Suppressor macrophage treated with lipopolysaccharide for 4 hours (primary cell): ENCODE measurements at places on chromosomes 4 and X.

DNA sequence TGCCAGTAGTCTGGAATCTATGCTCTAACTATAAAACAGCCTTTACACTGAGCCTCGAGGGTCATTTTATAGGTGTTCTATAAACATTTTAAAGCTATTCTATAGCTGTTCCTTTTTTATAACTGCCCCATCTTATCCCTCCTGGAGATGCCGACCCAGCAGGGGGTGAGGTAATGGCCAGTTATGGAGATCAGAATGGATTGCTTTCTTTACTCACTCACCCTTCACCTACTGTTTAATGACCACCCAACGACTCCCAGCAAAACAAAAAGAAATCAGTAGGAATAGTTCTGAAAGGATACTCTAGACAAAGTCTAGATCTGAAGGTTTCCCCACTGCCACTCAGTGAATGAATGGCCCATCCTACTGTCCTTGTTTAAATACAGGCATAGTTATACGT, 1113.1 kb downstream of the FAT4 start:
- DNase-seq, result no peak

DNA sequence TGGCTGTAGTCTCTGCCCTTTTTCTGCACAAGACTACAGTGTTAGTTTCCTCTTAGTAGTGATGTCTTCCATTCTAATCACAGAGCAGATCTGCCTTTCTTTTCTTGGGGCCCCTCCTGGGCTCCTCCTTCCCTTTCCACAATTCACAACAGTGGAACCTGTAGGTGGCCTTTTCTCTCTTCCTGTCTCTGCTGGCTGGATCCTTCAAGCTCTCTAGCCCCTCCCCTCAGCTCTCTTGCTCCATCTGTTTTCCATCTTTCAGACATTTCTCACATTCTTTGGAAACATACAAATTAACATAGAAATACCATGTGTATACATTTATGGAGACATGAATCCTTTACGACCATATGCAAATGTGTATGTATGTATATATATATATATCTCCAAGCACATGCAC, 304 bp upstream of the SPIN2A start:
- DNase-seq, result no peak

DNA sequence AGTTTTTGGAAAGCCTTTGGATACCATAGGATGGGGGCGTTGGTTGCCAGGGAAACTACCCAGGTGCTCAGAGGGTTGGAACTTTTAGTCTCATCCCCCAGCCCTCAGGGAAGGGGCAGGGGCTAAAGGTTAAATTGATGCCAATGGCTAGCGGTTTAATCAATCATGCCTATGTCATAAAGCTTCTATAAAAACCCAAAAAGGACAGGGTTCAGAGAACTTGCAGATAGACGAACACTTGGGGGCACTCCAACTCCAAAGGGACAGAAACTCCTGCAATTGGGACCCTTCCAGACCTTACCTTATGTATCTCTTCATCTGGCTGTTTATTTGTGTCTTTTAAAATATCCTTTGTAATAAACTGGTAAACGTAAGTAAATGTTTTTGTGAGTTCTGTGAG, 30.0 kb upstream of the GPR173 start:
- DNase-seq, result no peak

GRCh38 chr4:168883513-168883912, 126.5 kb downstream of the CBR4 start:
- DNase-seq, result no peak

DNA sequence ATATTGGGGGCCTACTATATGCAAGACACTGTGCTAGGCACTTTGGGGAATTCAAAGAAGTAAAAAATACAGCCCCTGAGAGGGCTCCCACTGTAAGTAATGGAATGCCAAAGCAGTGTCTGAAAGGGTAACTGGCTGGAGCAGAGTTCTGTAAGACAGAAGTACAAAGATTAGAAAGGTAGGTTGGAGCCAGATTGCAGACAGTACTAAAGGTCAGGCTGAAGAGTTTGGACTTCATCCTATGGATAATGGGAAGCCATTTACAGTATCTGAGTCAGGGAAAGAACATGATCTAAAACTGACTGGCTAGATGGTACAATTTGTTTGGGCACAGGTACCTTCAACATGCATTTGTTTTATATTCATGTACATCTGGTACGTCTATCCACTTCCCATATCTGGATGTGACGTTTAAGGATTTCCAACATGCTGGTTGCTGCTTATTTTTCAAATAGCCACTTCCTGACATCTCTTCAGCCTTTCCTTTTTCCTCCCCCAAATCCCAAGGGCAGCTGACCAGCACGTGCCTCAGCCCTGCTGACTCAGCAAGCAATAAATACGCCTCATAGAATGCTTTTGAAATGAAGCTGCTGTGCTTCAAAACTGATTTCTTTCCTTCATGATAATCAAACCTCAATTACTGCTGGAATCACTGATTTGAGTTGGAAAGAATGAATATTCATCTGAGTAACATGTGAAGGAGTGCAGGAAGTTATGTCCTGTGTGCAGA, 9.5 kb downstream of the ENOX2 start:
- DNase-seq, result no peak

DNA sequence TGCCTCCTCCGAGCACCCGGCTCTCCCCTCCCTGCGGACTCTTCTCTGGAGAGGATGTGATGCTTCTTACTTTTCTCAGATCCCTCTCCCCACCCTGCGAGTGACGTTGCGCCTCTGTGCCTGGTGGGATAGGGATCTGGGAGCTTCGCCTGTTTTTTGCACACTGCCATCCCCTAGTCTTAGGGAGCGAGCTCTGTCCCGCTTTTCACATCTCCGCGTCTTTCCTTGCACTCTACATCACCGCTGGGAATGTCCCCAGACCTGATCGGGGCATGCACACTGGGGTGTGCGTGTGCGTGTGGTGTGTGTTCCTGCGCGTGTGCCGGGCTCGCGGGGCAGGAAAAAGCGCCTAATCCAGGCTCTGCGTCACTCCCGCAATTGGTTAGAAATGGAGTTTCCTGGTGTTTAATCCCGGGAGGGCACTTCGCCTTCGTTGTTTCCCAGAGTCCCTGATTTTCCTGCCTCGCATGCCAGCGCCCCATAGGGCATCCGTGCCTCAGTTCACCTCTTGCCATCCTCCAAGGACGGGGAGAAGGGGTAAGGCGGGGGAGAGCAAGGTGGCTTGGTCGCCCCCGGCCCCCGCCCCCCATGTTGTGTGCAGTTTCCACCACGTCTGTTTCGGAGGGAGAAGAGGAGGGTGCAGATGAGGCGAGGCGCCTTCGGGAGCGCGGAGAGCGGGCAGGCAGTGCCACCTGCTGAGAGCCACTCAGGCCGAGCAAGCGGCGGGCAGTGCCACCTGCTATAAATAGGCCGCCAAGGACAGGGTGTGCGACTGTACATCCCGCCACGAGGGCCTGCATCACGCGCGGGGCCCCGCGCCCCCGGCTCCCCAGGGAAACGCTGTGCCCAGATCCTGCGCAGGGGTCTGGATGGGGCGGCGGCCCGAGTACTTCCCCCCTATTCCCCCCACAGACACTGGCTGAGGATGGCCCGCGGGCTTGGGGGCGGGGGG, 759 bp upstream of the TBC1D1 start:
- DNase-seq, result peak; percentile 33

GRCh38 chrX:119237562-119237942, 1.5 kb downstream of the PGRMC1 start:
- no peak for DNase-seq

- DNase-seq, result peak; percentile 30
Observed at GRCh38 chrX:102934624-102935023, 2.4 kb upstream of the RAB40AL start.

- DNase-seq, result peak; percentile 16
Observed at GRCh38 chr4:149370785-149371420, 444.7 kb downstream of the IQCM start.

DNA sequence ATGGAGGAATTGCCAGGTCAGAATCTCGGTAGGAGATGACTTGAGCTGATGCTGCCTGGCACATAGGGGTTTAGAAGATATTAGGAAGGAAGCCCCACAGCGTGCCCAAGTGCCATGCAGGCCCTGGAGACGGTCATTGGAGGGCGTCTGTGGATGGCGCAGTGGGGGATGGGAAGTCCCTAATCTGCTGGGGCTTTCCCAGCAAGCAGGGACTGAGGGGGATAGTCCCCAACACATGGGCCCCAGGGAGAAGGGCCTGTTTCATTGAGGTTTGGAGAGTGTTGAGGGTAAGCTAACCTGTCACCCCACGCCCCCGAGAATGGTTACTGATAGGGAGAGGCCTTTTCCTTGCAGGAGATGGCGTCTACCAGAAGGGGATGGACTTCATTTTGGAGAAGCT, 7.8 kb downstream of the TAFAZZIN start:
- no peak for DNase-seq

DNA sequence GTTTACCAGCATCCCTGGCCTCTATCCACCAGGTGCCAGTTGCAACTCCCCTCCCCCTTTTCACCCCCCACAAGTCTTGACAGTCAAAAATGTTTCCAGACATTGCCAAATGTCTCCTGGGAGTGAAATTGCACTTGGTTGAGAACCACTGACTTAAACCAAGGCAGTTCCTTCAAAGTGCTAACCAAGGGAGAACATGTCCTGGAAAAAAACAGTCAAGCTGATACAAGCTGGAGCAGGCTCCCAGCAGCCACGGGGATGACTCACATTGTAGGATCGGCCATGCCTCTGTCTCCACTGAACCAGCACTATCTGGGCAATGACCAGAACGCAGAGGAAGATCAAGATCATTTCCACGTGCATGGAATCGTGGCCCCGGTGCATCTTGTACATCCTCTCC, 11.4 kb downstream of the RNF175 start:
- peak; percentile 72 for DNase-seq

GRCh38 chrX:85379174-85379907, at the start of gene POF1B:
POF1B (minus strand) TSS chrX:85379665; CDS start chrX:85379454, 211 bp downstream.
- no peak for DNase-seq

- DNase-seq, result no peak
Observed at GRCh38 chr4:180769791-180770190, 1473.4 kb upstream of the TENM3 start.

GRCh38 chr4:127165971-127166370, 466.8 kb upstream of the INTU start:
- no peak for DNase-seq

DNA sequence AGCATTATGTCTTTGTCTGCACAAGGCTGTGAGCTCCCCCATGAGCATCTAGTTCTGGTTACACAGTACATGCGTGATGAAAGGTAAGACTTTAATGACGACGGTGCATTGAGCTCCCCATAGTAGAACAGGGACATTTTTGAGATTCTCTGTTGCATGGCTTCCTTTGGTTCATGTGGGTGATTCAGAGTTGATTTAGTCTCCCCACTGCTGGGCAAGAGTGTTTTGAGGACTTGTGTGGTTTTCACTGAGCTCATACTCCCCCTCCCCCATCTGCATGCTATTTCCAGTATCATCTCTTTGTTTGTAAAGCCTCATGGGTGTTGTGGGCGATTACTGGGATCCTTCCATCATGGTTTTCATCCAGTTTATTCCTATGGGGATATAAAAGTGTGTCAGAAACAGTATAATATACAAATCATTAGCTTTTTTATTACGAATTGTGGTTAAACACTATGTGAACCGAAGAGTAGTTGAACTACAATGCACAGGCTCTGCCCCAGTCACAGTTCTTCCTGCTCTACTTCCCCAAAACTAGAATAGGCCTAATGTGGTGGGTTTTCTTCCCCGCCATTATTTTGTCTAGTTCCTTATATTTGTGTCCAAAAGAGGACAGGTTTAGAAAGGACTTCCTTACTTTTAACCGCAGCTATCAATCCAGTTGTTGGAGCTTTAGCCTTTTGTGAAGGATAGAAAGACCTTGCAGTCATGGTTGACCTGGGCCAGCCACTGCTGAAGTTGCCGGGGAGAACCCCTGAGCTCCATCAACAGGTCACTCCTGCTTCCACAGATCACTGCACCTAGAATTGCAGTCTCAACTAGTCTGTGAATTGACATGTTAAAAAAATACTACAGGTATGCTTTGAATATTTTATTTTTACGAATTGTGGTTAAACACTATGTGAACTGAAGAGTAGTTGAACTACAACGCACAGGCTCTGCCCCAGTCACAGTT, 30.4 kb downstream of the KIT start:
- DNase-seq, result peak; percentile 9

DNA sequence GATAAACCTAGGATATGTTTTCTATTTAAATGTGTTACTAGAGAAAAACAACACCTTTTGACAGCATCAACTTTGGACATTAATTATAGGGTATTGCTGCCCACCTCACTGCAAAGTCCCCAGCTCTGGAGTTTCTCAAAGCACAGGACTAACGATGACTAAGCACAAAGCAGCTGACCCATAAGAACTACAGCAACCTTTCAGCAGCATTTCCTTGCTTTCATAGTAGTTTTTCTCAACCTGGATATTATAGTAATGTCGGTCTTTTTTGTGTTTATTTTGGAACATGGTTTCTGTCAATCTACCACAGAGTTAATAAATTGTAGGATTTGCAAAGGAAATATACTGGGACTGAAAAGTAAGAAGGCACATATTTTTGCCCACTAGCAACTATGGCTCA, 21.5 kb downstream of the HHIP start:
- no peak for DNase-seq

GRCh38 chr4:53963781-53964180, 100.6 kb downstream of the CHIC2 start:
- DNase-seq, result no peak

DNA sequence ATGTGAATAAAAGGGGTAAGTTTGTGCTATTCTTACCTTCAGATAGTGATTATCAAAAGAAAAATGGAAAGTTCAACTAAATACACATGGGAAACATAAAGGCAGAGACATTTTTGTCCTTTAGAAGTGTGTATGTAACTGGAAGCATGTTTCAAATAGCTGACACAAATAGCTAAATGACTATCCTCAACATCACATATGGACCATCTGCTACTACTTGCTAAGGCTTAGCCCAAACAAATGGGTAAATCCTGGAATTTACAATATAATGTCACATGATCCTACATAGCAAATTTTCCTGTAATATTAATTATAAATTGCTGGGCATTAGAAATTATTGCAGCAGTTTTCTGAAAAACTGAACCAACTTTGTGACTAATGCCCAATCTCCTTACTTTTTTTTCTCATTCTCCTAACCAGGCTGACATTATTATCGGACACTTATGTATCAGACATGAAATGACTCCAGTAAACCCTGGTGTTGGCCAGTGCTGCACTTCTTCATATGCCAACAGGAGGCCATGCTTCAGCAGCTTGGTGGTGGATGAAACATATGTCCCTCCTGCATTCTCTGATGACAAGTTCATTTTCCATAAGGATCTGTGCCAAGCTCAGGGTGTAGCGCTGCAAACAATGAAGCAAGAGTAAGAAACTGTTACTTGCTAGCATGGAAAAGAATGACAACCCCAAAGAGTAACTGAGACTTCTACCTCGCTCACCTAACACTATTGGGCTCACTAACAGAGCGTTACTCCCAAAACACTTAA, 16.1 kb downstream of the AFP start:
- no peak for DNase-seq

GRCh38 chr4:153432965-153433753, 33.0 kb upstream of the TMEM131L start:
- DNase-seq, result peak; percentile 95

- peak; percentile 25 for DNase-seq
Observed at GRCh38 chr4:90127706-90128345, 632 bp downstream of the CCSER1 start.
